ENCODE measurements at places on chromosomes 2 and 18.

DNA sequence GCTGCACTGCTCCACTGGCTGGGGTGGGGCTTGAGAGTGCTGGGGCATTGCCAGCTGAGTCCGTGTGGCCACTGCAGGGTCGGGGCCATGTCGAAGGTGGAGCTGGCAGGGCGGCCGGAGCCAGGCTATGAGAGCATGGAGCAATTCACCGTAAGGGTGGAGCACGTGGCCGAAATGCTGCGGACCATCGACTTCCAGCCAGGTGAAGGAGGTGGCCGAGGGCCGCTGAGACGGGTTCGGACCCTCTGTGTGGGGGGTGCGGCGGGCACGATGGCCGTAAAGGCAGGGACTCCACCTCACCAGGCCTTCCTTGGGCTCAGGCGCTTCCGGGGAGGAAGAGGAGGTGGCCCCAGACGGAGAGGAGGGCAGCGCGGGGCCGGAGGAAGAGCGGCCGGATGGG lies 2.1 kb downstream of the UCN start:
- DNase-seq, result no peak

DNA sequence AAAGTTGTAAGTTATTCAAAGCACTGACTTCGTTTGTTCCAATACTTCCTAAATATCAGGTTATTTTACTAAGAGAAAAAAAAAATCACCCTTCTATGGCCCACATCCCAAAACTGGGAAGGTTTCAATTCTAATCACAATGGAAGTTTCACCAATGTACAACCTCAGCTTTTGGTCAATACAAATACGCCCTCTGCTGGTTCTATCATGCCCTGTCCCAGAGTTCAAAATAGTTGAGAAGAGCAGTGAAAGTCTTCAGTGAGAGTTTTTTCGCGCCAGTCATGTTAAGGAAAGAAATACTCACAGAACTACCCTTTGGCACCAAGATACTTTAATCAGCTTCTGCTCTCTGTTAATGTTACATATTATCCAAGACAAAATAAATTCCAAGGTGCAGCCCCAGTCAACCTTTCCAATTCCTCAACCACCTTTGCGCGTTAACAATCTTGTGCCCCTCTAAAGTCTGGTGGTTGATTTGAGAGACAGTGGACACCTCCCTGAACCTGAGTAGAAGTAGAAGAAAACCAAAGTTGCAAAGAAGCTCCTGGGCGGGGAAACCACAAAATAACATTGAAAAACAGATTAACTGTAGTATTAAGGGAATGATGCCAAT lies 59.9 kb downstream of the SUMO1 start:
- peak; percentile 41 for DNase-seq

GRCh38 chr18:76572518-76573247 lies 77.6 kb upstream of the ZNF516 start:
- DNase-seq, result no peak

DNA sequence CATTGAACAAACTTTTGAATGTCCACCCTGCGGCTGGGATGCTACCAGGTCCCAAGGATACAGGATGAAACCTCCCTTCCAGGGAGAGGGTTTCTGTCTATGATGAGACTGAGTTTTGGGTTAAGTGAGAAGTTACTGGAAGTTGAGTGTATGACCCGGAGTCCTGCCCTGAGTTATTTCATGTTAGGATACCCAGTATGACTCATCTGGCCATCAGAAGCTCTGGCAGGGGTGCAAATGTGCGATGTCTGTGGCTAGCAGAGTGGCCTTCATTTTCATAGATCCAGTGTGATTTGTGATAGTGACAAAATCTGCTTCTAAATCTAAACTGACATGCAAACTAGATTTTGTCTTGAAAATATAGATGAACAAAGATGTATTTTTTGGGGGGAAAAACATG lies 55.3 kb downstream of the KCTD1 start:
- no peak for DNase-seq

GRCh38 chr2:170488807-170489206 lies 226.3 kb upstream of the SP5 start:
- DNase-seq, result no peak

DNA sequence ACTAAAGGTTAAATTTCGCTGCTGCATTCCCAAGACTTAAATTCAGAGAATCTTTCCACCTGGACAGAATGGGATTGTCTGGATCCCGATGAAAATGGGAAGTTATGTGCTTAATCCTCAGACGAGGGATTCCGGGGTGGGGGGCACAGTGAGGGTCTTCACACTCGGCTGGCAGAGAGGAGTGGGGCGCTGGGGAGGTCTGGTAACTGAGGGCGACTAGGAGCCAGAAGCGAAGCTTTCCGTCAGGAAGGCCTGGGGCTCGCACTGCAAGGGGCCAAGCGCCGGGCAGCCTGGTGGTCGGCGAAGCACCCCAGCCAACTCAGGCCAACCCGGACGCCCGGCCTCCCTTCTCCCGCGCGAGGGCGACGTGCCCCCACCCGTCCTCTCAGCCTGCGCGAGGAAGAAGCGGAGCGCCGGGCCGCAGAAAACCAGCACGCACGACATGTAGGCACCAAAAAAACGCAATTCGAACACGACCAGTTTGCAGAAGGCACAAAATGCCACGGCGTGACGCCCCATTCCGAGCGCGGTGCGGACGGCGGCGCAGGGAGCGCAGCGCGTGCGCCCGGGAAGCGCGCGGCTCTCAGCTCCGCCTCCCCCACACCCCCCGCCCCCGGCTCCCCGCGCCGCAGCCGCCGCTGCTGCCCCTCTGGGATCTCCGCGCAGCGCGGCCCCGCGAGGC lies 188.1 kb downstream of the ZEB2 start:
- no peak for DNase-seq

GRCh38 chr2:27209621-27210401 lies 2.0 kb upstream of the ATRAID start:
- DNase-seq, result no peak

GRCh38 chr2:236916651-236917050 lies 169.0 kb upstream of the COPS8 start:
- DNase-seq, result no peak

DNA sequence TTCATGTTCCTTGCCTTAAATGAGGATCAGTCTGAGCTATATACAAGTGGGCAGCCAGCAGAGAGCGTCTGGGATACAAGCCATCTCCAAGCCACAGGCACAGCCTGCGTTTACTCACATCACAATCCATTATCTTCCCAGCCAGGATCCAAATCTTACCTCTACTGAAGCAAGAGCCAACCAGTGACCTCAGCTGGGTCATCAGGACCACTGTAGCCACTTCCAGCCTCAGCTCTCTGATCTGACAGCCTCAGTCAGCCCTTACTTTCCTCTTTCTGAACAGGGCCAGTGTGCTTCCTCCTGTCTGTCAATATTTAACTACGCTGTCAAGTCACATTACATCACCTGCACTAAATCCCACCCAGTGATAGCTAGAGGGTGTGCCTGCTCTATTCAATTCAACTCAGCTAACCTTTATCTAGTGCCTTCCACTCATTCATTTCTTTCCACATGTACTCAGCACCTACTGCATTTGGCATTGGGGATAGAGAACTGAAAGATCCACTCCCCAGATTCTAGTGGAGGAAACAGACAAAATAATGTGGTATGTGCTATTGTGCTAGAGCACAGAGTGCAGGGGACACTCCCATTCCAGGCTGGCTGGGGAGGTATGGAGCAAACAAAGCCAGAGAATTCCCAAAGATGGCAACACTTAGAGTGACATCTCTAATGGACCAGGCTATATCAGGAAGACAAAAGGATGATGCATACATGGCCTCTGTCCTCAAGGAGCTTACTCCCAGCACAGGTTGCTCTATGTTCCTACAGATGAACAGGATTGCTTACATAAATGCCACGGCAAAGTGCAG lies 146.5 kb downstream of the NCKAP5 start:
- DNase-seq, result no peak

DNA sequence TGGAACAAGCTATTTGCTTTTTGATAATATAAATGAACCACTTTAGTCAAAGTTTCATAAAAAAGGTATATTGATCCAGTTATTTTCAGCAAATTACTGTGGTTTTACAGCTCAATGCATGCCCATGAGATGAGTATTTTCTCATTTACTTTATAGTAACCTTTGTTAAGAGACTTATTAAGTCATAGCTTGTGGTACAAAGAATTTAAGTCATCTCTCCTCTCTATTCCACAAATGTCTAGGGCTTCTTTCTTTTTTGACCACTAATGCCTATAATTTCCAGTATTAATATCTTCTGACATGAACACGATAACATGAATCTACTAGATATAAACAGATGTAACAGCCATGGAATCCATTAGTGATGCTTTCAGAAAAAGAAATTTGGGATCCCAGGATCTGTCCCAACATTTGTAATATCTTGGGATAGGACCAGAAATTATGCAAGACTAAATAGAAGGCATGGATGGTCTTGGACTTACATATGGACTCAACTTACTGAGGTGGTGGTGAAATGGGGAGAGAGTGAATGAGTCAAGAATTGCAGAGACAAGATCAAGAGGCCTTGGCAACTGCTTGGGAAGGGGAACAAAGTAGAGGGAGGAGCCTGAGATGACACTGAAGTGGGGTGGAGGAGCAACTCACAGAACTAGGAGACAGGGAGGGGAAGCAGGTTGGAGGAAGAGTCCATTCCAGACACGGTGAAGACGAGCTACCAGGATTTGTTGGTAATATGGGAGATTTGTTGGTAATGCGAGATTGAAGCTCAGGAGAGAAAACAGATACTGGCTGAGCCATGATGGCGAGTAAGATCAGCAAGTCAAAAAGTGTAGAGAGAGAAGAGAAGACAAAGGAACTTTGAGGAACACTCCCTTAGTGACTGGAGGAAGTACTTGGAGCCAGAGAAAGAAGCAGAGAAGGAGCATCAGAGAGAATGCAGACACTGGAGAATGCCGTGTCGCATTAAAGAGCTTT lies 42.4 kb upstream of the KDM3A start:
- no peak for DNase-seq

- DNase-seq, result no peak
Measured at GRCh38 chr2:221310730-221311129, 261.4 kb downstream of the EPHA4 start.

DNA sequence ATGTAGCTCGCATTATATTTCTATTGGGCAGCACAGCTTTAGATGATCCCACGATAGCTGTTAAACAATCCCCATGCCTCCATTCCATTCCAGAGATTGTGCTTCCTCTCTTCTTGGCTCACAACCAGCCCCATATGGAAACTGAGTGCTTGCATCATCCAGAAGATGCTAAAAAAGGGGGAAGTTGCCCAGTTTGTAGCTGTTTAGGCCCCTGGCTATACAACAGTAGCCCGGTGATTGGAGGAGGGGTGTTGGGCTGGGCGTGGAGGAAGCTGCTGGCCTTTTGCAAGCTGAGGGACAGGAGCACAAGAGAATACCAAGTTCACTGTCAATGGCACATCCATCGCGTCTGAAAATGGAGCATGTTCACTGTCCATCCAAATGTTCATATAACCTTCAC lies 360.2 kb downstream of the ALK start:
- DNase-seq, result no peak

DNA sequence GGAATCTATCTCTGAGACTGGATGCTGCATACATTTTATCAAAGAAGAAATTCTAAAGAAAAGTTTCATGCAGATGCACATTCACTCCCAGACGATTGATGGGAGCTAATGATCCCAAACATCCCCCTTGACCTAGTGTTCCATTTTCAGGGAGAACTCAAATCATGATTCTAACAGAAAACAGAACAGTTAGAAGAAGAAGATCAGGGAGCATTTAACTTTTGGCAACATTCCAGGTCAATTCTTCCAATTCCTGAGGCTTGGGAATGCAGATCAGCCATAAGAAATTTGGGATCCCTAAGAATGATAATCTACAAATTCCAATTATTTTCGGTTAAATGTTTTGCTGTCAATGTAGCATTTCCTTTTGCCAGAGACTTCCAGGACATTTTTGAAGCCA lies 96.6 kb downstream of the CPO start:
- no peak for DNase-seq
